ENCODE measurements at places on chromosomes 2 and 18.
A peak's percentile ranks its signal among the peaks of the same experiment; 100 is the strongest.

DNA sequence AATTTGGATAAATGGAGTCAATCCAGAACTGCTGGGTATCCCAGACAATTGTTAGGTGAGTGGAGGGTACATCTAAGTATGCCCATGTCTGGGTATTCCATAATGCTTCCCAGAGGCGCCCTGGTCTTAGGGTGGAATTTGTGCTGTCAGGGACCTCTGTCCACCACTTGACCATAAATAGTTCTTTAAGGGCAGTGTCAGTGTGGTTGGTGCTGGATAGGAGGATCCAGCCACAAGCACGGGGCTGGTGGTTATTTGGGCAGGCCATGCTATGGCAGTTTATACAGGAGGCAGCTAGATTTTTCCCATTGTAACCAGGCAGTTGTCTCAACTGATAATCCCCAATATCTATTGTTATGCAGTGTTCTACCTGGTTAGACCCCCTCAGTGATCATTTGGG lies 104.4 kb upstream of the B3GNT2 start:
- no peak for DNase-seq

DNA sequence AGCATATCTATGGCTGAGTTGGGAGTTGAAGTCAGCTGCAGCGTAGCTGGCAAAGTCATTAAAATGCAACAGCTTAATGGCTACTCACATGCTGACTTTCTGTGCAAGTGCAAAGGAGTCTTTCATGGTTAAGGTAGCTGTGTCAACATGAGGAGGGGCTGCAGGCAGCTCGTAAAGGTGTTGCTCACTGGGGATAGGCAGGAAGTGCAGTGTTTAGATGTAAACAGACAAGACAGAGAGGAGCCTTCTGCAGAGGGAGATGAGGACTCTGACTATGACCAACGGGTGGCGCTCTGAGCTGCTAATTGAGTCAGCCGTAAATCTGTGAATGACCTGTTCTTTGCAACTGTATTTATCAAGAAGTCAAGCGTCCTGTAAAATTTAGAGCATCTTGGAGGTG lies 22.3 kb upstream of the CAVIN2 start:
- DNase-seq = peak; percentile 43

DNA sequence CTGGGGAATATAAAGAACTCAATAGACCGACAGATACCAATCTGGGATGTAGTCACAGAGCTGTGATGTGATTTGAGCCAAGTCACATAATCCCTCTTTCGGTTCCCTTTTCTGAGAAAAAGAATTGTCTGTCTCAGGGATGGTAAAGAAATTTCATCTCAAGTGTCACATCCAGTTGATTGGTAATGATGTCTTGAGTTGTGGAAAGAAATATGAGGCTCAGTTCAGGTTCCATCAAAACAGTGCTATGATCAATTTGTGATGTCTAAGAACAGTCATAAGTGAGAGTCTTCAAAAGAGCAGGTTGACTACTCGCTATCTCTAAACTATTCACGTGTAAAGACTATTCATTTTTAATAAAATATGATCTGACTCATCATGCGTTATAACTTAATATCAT lies 223.3 kb downstream of the METTL4 start:
- DNase-seq = no peak

GRCh38 chr2:8680822-8681760 lies 765 bp upstream of the ID2 start:
- peak; percentile 65 for DNase-seq

DNA sequence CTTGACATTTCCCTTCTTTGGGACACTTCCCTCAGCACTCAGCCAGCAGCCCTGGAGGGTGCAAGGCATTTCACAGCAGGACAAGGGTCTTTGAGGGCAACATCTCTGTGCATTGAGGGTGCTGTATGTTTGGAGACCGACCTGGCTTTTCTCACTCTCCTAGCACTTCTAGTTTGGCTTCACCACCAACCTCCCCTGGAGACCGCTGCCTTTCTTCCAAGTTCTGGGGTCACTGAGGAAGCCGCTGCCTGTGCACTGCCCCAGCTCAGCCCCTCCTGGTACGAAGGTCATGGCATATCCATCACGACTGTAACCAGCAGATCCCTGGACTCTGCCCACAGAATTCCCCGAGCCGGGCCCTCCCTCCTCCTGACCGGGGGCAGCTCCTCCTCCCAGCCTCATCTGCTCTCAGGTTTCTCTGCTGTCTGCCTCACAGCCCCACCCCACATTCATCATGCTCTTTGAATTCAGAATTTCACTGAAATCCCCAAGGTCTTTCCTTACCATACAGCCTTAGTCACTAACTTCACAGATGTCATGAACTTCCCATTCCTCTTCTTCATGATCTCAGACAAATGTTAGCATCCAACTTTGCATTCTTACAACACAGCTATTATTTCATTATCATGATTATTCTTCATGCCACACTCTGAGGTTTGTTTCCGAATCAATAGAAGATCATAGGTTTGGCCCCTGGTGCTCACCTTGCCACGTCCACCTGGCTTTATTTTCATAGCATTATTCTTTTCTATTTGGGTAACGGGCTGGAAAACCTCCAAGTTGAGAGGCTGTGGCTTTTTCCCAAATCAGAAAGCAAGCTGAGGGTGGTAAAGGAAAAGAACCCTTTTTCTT lies 113.0 kb upstream of the COPS8 start:
- peak; percentile 31 for DNase-seq

GRCh38 chr2:24821433-24821891 lies 28.2 kb downstream of the CENPO start:
- DNase-seq = no peak

- no peak for DNase-seq
Measured at GRCh38 chr2:228535396-228535795, 353.9 kb upstream of the SPHKAP start.

GRCh38 chr2:217972490-217972889 lies 30.3 kb downstream of the TNS1 start:
- peak; percentile 29 for DNase-seq

GRCh38 chr2:155223781-155224406 lies 525.4 kb downstream of the KCNJ3 start:
- DNase-seq = peak; percentile 13

DNA sequence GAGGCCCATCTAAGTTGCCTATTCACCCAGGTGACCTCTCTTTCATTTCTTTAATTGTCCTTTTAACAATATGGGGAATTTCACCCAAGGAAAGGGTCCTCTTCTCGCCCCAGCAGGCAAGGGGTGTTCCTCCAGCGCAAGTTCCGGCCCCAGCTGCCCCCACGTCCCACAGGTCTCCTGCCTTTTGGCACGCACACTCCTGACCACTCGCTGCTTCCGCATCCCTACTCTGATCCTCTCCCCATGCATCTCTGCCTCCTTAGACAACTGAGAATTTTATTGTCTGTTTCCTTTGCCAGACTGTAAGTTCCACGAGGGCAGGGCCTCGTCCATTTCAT lies 684 bp upstream of the ARPC2 start:
- DNase-seq = no peak

DNA sequence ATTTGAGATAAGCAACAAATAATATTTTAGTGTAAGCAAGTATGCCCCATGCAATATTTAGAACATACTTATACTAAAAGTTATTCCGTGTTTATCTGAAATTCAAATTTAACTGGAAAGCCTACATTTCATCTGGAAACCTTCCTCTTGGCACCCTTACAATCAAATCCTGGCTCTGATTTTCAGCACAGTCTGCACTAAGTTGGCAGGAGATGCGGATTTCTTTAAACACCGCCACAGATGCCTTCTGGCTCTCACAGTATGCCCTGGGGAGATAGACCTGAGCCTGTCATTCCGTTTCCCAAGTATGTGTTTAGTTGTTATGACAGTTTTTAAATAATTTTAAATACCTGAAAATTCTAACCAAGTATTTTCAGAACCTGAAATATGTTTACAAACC lies 7.3 kb upstream of the MLPH start:
- DNase-seq = no peak

DNA sequence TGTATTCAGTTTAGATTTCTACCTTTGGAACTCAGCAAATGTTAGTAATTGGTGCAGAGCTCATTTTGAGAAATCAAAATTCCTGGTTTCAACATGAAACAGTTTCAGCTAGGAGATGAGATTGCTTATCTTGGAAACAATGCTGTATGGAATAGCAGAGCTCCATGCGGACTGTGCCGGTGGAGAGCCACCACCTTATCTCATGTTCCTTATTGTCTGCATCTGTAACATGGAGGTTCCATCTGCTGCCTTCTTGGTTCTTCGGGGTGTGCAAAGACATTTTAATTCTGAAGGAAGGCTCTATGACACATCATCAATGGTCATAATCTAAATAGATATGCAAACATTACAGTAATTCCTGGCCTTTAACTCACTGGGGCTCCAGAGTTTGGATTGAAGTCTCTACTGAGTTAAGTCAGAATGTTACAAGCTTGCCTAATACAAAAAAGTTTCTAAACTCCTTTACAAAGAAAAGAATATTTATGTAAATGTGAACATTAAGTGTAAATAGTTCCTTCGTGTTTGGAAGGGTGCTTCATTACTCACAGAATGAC lies 65.3 kb downstream of the PRKRA start:
- DNase-seq = no peak

Measured in NCI-H774 (cell line).